ENCODE measurements at places on chromosomes 7 and 10. TPM values are rescaled to one million over a fixed set of nuclear protein-coding genes. Genes with fewer than 3 reads are reported as not detected.

The PIP gene
- total RNA-seq = not detected

The PIK3AP1 gene
- 0.74 TPM for total RNA-seq

The ANXA8L1 gene
- not detected for total RNA-seq

The ZNF680 gene
- total RNA-seq = 6.5 TPM

The CH25H gene
- 0.55 TPM for total RNA-seq

The CRHR2 gene
- total RNA-seq = not detected

The SEMA3C gene
- 127 TPM for total RNA-seq

The C10orf53 gene
- not detected for total RNA-seq

The LRIT1 gene
- total RNA-seq = not detected

The STOX1 gene
- 0.14 TPM for total RNA-seq
